Activated CD4-positive, alpha-beta T cell treated with anti-CD3 and anti-CD28 coated beads, Interleukin-10, Interleukin-2, amounts not matched to agents 100 ng/mL and 50 ng/mL, durations not matched to agents 16 hours and 8 hours (primary cell): ENCODE measurements at places on chromosomes 12 and 14.

DNA sequence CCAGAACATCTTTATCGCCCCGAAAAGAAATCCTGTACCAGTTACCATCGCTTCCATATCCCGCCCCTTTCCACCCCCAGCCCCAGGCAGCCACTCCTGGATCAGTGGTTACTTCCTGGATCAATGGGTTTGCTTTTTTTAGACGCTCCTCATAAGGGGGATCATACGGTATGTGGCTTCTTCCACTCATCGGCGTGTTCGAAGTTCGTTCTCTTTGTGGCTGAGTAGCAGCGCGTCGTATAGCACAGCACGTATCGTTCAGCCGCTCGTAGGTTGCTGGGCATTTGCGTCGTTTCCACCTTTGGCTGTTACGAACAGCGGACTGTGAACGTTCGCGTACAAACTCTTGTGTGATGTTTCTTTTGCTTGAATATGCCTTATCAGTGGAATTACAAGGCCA, 1.8 kb downstream of the NOC4L start:
- no peak for DNase-seq

- no peak for DNase-seq
These were observed 46.3 kb upstream of the PCED1B start for GRCh38 chr12:47033081-47033480.

DNA sequence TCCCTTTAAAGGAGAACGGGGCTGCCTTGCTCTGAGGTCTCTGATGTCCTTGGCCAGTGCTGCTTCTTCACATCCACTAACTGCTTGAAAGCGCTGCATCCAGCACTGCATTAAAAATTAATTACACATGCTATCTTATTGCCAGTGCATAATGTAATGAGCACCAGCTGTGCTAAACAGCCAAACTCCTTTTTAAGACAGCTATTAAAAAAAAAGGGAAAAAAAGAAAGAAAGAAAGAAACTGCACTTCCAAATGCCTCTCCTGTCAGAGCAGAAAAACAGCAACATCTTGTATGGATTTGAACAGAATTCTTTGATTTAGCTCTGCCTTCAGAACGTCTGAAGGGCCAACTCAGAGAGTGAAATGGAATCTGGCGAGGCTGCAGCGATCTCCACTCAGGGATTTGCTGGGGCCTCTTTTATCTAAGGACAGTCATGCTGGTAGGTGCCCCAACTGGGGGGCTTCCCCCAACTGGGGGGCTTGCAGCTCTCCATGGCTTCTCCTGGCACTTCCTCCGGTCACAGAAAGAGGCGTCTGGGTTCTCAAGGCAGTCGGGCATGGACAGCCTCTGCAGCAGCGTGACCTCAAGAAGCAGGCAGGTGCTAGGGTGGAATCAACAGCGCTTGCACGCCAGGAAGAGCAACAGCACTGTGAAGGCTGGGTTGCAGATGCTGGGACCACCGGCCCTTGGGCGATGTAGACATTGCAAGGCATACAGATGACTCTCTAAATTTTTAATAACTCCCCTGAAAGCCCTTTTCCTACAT, 46.4 kb downstream of the BCL11B start:
- no peak for DNase-seq

GRCh38 chr12:101172316-101172715, 37.7 kb downstream of the SLC5A8 start:
- DNase-seq: no peak

DNA sequence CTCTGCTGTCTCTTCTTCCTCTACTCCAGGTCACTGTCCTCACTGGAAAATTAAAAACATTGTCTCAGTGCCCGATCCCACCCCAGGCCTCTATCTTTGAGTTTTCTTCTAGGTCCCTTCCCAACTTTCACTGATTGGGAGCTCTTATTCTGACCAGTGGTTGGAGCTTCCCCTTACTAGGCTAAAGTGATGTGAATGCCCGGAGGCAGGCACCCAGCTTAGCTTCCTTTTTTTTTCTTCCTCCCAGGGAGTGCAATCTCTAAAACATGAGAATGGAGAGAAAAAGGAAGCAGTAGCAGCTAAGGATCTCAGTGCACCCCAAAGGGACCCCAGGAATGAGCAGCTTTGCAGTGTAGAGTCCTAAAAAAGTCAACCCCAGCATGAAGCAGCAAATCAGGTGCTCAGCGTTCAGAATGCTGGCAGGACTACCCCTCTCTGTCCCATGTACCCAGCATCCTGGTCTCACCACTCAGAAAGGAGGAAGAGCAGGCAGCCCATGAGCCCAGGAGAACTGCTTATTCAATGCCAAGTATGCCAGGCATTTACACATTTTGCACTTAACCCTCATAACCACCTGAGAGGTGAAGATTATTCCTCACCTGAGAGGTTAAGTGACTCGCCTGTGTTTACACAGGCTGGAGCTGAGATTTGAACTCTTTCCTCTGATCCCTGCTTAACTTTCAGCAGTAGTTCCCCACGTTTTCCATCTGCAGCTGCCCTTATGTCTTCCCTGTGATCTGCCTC, 146.2 kb upstream of the PWP1 start:
- DNase-seq: no peak

GRCh38 chr12:79233341-79233781, 368.8 kb downstream of the SYT1 start:
- no peak for DNase-seq

GRCh38 chr14:25049568-25050268, at the start of gene STXBP6:
Gene STXBP6 (minus strand): TSS chr14:25050147. CDS start chr14:24974818, 75,329 bp downstream.
- peak; percentile 4 for DNase-seq

DNA sequence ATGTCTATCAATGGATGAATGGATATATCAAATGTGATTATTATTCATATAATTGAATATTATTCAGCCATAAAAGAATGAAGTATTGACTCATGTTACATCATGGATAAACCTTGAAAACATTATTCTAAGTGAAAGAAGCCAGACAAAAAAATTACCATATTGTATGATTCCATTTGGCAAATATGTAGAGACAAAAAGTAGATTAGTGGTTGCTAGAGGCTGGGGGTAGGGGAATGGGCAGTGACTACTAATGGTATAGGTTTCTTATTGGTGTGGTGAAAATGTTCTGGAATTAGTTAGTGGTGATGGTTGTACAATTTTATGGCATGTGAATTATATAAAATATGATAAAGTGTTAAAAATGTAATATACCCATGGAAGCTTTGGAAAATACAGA, 31.8 kb upstream of the GNS start:
- DNase-seq: no peak

GRCh38 chr14:34507459-34507858, 32.0 kb downstream of the EAPP start:
- DNase-seq: no peak

DNA sequence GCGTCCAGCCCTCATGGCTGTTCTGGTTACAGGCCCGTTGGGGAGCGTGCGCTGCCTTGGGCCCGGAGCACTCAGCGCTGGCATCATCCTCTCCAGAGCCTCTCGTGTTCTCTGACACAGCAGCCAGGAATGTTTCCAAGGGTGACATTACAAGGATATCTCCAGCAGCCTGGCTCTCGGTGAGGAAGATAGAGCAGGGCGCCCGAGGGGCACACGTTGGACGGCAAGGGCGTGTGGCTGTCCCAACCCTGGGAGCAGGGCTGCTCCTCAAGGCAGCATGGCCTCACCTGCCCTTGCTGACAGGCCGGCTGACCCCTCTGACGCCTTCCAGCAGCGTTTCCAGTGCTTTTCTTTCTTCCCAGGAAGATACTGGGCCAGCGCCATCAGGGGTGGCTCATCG, 14.4 kb downstream of the LRCOL1 start:
- DNase-seq: no peak

- peak; percentile 15 for DNase-seq
These were observed 50.9 kb downstream of the PROX2 start for GRCh38 chr14:74824997-74825396.

GRCh38 chr12:72747111-72747849, 475.1 kb downstream of the TRHDE start:
- no peak for DNase-seq

DNA sequence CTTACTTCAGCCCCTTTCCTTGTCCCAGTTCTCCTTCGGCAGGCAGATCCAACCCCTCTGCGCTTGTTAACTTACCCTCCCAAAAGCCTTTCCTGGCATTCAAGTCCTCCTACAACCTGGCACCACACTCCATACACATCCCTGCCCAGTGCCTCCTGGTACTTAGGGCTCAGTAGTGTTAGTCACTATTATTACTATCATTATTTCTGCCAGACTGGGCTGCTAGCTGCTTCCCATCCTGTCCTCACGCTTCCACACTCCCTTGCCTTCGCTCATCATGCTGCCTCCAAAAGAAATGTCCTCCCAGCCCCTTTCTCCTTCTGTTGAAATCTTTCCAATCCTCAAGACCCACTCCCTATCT, 1.6 kb upstream of the HDAC7 start:
- no peak for DNase-seq

- no peak for DNase-seq
These were observed 507.1 kb downstream of the DIO2 start for GRCh38 chr14:79704041-79704807.

- DNase-seq: no peak
These were observed 387.3 kb downstream of the LRIG3 start for GRCh38 chr12:58532855-58533608.

DNA sequence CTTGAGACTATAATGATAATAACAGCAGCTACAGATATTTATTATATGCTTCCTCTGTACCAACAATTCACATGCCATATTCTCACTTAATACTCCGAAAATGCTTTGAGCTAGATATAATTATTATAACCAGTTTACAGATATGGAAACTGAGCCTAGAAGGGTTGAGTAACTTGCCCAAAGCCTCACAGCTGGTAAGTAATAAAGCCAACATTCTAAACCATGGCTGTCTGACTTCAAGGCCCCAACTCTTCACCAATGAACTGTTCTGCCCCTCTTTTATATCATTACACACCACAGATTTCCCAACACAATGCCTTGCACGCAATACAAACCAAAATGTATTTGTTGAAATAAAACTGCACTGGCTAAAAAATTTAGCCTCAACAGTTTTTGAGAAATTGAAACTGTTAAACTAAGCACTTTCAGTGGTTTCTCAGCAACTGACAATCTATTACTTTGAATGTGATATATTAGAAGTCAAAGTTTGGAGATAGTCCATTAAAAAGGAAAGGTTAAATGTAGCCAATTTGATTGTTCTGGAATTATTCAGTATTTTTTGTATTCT, 222.5 kb upstream of the ARHGAP5 start:
- no peak for DNase-seq

- no peak for DNase-seq
These were observed 90.1 kb downstream of the HELB start for GRCh38 chr12:66392266-66392915.

GRCh38 chr12:110042264-110042663, 6.1 kb downstream of the C12orf76 start:
- DNase-seq: no peak

GRCh38 chr12:103816663-103817062, 24.4 kb downstream of the NT5DC3 start:
- peak; percentile 25 for DNase-seq

DNA sequence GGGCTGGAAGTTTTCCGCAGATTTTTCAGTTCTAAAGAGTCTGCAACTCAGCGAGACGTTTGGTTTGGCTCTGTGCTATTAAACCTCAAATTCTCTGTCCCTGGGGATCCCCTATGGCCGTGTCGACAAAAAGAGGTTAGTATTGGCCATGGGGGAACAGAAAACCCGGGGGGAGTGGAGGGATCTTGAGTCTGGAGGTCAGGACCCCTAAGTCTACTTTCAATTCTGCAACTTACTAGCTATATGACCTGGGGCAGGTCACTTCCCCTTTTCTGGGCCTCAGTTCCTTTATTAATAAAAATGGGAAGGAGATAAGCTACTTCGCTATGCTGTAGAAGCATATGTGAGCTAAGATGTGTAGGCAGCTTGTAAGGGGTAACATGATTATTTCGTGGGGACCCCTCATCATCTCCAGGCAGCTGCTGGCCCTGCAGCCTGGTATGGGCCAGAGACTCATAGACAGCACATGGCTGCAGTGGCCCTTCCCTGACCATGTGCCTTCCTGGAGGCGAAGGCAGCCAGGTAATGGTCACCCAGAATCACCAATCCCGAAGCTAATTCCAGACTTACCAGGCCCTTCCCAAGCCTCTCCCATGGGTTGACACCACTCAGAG, 8.6 kb downstream of the ASB2 start:
- no peak for DNase-seq

- no peak for DNase-seq
These were observed 68.2 kb upstream of the MDM1 start for GRCh38 chr12:68400226-68400829.

GRCh38 chr14:24194186-24194872, 912 bp downstream of the TM9SF1 start:
- no peak for DNase-seq

DNA sequence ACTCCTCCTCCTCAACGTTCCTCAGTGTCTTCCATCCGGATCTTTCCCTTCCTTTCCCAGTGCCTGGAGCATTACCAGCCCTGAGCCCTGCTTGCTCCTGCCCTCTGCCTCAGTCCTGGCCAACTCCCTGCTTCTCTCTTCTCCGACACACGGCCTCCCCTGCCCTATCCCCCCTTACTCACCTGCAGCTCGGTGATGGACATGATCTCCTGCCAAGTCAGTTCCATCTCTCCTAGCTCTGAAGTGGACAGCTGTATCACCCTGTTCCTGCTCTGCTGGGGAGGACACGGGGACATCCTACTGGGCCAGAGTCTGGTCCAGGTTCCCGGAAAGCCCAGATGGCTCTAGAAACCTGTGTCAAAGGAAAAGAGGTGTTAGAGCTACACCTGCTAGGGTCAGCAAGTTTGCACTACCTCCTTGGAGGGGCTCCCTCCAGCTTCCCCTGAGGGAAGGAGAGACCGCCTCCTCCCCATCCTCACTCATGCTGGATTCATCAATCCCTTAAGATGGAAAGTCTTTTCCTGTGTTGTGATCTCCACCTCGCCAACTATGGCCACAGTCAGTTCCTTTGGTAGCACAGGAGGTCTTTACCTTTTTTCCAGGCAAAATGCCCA, 5.8 kb downstream of the NFE2 start:
- DNase-seq: no peak

DNA sequence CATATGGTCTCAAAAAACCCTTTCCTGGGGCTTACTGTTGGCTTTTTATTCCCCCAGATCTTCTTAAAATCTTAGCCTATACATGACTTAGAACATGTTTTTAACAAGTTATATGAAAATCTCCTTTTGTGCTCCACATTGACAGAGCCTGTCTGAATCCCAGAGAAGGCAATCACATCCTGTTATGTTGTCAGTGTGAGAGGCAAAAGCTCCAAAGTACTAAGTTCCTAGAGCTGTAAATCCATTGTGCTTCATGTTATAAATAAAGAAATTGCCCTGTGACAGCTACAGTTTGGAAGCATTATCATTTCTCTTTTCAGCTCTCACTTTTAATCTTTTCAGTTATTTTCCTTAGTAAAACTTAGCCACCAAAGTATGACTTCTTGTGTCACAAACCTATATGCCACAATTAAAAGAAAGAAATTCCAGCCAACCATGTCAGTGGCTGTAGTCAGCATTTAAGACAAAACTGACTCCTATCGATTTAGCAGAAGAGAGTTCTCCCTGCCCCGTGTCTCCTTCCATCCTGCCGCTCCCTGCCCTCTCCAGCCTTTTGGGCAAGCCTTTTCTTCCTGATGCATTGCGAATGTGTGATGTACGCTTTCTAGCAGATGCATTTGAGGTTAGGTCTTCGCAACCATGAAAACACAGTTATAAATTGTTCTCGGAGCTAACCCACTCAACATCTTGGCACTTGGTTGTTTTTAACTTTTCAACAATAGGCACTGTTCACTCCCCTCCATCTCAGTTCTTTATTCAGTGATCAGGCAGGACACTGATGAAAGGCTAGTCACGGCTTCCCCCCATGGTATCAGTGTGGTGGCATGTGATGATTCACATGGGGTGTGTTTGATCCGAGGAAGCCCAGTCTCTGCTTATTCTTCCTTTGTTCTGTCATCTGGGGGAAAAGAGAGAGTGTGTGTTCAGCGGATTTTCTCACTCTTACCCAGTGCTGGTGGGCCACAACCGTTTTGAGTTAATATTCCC, 143.5 kb downstream of the SSPN start:
- DNase-seq: no peak
